MM.1S (cell line): ENCODE measurements at places on chromosomes 3 and 15.
A peak's percentile ranks its signal among the peaks of the same experiment; 100 is the strongest.

DNA sequence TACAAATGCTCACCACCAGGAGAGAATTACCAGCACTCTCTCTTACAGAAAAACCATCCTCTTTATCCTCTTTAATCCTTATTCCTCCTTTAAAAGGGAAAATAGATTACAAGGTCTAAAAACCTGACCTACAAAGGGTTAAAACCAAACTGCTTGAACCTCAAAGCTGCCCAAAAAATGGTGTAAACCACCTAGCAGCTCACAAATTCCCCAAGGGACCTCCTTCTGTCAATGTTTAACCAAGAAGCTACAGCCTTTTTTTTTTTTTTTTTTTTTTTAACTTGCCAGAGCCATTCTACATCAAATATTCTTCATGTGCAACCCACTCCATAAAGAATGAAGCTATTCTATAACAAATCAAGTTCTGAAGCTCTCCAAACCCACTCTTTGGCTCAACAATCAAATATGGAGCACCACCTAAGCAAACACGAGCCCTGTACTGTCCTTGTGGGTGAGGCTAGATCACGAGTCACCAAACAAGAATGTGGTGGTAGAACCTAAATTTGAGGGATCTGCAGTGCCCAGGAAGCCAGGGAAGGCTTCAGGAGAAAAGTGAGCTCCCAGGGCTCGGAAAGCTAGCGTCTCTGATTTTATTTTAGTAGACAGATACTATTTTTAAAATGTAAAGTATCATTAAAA is 20.1 kb downstream of the OSBPL10 start:
- no peak overlapping the region for H3K4me3 ChIP-seq
- H3K4me1 ChIP-seq, result peaks cover 4% of the 10 kb centered on the region
- H3K27ac ChIP-seq, result no peak overlapping the region
- H3K36me3 ChIP-seq, result no peaks in the 10 kb centered on the region
- DNase-seq, result no peak
- no peaks in the 10 kb centered on the region for H3K27me3 ChIP-seq

GRCh38 chr3:58824285-58824684 is 157.7 kb upstream of the FAM3D start:
- no peak for DNase-seq
- no peak overlapping the region for H3K27ac ChIP-seq
- H3K27me3 ChIP-seq, result no peaks in the 10 kb centered on the region
- H3K4me3 ChIP-seq, result no peak overlapping the region
- H3K4me1 ChIP-seq, result no peaks in the 10 kb centered on the region
- no peaks in the 10 kb centered on the region for H3K36me3 ChIP-seq

- H3K36me3 ChIP-seq, result no peaks in the 10 kb centered on the region
- peaks cover 11% of the 10 kb centered on the region for H3K4me1 ChIP-seq
- DNase-seq, result peak; percentile 49
- no peaks in the 10 kb centered on the region for H3K27me3 ChIP-seq
- no peak overlapping the region for H3K27ac ChIP-seq
Measured at GRCh38 chr3:107660306-107660976, 137.7 kb downstream of the BBX start.

- H3K27ac ChIP-seq, result no peak overlapping the region
- H3K27me3 ChIP-seq, result no peaks in the 10 kb centered on the region
- no peak overlapping the region for H3K4me3 ChIP-seq
- peak; percentile 56 for DNase-seq
Measured at GRCh38 chr15:73081321-73081958, 29.2 kb downstream of the NEO1 start.

DNA sequence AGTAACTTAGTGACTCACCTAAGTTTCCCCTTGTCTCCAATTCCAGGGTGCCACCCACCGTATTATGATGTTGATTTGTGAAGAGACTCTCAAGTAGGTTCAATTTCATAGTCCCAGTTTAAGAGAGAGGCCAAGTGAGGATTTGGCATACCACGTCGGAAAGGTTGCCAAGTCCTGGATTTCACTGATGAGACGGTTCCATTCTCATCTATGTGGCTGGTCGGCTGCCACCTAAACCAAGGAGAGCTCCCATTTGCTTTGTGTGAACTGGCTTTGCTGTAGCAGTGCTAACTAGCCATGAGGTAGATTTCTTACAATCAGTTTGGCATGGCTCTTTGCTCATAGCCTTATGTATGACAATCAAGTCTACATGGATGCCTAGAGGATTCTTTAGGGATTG is 653.6 kb downstream of the NLGN1 start:
- H3K36me3 ChIP-seq, result no peaks in the 10 kb centered on the region
- H3K4me1 ChIP-seq, result no peaks in the 10 kb centered on the region
- no peak for DNase-seq
- H3K27me3 ChIP-seq, result no peaks in the 10 kb centered on the region
- no peak overlapping the region for H3K4me3 ChIP-seq

DNA sequence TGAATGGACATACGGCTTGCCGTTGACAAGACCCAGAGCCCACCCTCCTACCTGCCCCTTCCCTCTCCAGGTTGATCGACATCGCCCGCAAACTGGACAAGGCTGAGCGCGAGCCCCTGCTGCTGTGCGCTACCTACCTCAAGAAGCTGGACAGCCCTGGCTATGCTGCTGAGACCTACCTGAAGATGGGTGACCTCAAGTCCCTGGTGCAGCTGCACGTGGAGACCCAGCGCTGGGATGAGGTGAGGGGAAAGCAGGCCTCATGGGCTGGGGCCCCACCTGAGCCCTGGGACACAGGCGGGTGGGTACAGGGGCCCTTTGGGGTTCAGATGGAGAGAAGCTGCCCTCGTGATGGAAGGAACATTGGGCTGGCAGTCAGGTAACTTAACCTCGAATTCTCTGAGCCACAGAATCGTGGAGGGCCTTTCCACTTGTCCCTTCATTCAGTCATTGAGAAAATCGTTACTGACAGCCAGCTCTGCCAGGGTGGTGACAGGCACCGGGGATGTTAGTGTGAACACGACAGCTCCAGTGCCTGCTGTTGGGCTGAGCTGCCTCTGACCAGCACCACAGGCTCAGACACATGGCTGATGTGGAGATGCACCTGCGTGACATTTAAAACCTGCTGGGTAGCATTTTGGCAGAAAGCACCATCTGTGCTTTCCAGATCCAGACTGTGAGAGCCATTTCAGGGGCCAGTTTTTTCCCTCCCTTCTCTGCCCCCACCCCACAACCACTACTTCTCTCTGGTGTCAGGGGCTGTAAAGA is 25.6 kb upstream of the RHO start:
- H3K27me3 ChIP-seq, result no peaks in the 10 kb centered on the region
- no peak overlapping the region for H3K27ac ChIP-seq
- H3K36me3 ChIP-seq, result no peaks in the 10 kb centered on the region
- no peak overlapping the region for H3K4me3 ChIP-seq

DNA sequence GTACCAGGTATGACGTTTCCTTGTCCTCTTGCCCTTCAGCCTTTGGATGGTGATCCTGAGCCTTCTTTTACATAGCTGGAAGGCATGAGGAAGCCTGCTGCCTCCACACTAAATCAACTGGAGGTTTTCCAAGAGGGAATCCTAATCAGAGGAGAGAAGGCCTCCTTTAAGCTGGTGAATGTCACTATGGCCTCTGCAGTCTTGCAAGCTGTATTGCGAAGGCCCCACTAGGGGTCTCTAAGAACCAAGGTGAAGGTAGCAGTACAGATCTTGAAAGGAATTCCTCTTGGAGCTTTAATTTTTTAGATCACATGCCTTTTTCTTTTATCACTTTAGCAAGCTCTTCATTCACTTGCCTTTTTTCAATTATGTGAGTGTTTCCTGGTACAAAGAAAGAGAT is 119.2 kb downstream of the GHSR start:
- H3K27me3 ChIP-seq, result no peaks in the 10 kb centered on the region
- DNase-seq, result no peak
- no peaks in the 10 kb centered on the region for H3K4me1 ChIP-seq
- H3K36me3 ChIP-seq, result peaks cover 11% of the 10 kb centered on the region

- no peak overlapping the region for H3K27ac ChIP-seq
- H3K4me3 ChIP-seq, result no peak overlapping the region
- 0 out of 2 replicates have a peak, but pooled peaks cover 13% of the 10 kb centered on the region for H3K36me3 ChIP-seq
- DNase-seq, result no peak
- H3K4me1 ChIP-seq, result no peaks in the 10 kb centered on the region
Measured at GRCh38 chr3:179768080-179768479, 115.2 kb downstream of the USP13 start.

GRCh38 chr3:190532731-190533203 is 18.9 kb downstream of the IL1RAP start:
- H3K27ac ChIP-seq, result no peak overlapping the region
- no peaks in the 10 kb centered on the region for H3K27me3 ChIP-seq
- H3K4me3 ChIP-seq, result no peak overlapping the region
- no peak for DNase-seq
- no peaks in the 10 kb centered on the region for H3K4me1 ChIP-seq
- H3K36me3 ChIP-seq, result no peaks in the 10 kb centered on the region

DNA sequence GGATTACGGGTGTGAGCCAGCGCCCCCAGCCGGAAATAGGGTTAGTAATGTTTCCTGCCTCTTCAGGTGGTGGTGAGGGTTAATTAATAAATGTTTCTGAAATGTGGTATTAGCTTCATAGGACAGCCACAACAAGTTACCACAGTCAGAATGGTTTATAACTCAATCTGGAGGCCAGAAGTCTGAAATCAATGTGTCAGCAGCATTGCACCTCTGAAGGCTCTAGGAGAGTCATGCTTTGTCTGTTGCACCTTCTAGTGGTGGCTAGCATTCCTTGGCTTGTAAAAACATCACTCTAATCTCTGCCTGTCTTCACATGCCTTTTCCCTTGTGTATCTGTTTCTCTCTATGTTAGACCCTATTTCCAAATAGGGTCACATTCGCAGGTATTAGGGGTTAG is 7.8 kb upstream of the RPSA start:
- H3K27ac ChIP-seq, result no peak overlapping the region
- H3K4me1 ChIP-seq, result peaks cover 7% of the 10 kb centered on the region; the same call in 1 of the 2 replicates
- H3K27me3 ChIP-seq, result no peaks in the 10 kb centered on the region
- H3K36me3 ChIP-seq, result peaks cover 7% of the 10 kb centered on the region; the same call in 1 of the 2 replicates
- H3K4me3 ChIP-seq, result no peak overlapping the region
- DNase-seq, result no peak

DNA sequence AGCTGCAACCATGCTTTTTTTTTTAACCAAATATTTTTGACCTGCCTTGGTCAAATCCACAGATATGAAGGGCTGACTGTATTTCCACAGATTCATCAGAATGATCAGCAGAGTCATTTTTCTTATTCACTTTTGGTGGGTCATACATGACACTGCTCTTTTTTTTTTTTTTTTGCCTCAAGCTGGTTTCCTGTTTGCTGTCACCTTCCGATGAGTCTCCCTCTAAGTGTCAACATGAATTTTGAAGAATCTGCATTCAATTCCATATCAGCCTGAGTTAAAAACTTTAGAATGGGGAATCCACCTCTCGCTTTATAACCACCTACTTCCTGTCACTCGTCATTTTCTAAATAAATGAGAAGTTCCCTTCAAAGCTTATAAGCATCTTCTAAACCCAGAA is 2.2 kb upstream of the SLC12A8 start:
- H3K27me3 ChIP-seq, result no peaks in the 10 kb centered on the region
- H3K36me3 ChIP-seq, result no peaks in the 10 kb centered on the region
- H3K4me1 ChIP-seq, result no peaks in the 10 kb centered on the region
- H3K4me3 ChIP-seq, result no peak overlapping the region
- DNase-seq, result no peak
- no peak overlapping the region for H3K27ac ChIP-seq

- H3K36me3 ChIP-seq, result no peaks in the 10 kb centered on the region
- no peak overlapping the region for H3K27ac ChIP-seq
- H3K27me3 ChIP-seq, result no peaks in the 10 kb centered on the region
- H3K4me1 ChIP-seq, result no peaks in the 10 kb centered on the region
- no peak for DNase-seq
Measured at GRCh38 chr3:156240642-156241041, 120.3 kb downstream of the KCNAB1 start.

DNA sequence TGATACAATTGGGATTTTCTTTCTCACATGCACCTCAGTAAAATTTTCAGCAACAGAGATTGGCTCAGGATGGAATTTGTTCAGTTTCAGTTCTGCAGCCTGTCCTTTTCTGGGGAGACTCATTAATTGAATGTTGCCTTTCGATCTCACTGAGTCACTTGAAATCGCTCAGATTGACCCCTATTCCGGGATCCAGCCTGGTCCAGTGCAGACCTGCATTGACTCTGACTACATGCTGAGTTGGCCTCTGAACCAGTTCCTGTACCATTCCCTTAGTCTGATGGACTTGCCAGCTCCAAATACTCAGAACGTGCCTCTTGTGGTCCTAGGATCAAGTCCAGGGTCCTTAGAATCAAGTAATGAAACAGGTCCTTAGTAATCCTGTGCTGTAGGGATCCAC is 9.4 kb downstream of the IGF1R start:
- H3K4me3 ChIP-seq, result no peak overlapping the region
- peaks cover 10% of the 10 kb centered on the region for H3K4me1 ChIP-seq
- H3K36me3 ChIP-seq, result no peaks in the 10 kb centered on the region
- no peak overlapping the region for H3K27ac ChIP-seq
